ENCODE measurements at places on chromosomes 1 and 21.
A peak's percentile ranks its signal among the peaks of the same experiment; 100 is the strongest.

DNA sequence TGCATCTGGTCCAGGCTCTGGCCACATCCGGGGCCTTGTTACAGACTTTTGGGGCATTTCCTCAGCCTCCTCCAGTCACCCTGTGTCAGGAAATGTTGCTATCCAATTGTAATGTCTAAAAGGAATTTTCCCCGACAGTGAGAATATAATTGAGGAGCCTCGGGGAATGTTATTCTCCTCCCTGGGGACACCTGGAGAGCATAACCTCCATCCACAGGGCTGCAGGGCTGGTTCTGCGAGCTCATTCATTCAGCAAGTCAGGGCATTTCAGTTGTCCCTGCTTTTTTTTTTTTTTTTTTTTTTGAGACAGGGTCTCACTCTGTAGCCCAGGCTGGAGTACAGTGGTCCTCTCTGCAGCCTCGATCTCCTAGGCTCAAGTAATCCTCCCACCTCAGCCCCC, 72.6 kb downstream of the MDM4 start:
- no peak for DNase-seq

DNA sequence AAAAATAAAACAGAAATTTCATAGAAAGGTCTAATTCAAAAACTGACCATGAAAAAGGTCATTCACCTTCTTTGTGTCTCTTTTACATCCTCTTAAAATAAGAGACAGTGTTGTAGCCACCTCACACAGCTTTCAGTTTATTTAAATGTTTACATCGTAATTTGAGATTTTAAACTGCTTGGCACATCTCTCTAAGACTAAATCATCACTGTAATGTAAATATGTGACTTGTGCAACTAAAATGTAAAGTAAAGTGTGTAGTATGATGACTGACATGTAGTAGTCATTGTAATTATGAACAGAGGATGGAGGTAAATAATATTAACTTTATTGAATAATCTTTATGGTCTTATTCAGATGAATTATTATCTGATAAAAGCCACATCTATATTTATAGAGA, 283.9 kb downstream of the KCNT2 start:
- DNase-seq, result no peak

- no peak for DNase-seq
These were observed 30.8 kb upstream of the DNAJC6 start for GRCh38 chr1:65278376-65279069.

DNA sequence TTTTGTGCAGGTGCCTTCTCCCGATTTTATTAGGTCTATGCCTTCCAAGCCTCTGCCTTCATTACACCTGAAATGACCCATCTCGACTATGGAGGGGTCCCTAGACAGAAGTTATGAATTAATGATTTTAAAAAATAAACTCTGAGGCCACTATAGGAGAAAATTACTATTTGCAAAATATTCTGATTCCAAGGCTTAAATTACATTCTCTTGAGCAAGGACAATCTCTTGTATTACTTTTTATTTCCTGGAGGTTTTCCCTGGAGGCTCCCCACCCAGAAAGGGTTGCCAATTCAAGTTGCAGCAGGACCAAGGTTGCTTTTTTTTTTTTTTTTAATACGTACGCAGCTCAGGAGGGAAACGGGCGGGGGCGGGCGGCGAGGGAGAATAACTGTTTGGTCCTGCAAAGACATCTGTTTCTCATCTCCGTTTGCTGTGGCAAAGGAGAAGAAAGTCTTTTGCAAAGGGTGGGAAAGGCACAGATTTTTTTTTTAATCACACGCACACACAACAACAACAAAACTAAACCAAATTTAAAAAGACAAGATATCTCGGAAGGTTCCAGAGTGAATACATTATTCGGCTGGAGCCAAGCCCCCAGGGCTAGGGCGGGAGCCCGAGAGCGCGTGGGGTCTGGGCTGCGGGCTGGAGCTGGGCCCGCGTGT, 618 bp upstream of the SERTAD4 start:
- peak; percentile 10 for DNase-seq

GRCh38 chr21:32237021-32237420, 41.8 kb downstream of the MIS18A start:
- no peak for DNase-seq

DNA sequence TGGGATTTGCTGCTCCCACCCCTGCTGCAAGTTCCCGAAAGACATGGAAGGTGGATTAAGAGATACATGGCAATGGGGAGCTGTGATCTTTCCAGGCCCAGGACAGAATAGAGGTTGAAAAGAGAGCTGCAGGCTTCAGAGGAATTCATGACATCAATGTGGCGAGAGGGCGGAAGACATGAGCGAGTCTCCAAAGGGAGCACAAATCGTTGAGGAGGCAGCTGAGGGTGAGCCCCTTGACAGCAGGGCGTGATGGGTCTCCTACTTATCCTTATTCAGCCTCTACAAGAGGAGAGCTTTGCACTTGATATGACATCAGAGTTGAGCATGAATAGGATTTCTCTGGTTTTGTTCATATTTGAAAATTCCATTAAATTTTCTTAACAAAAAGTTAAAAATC, 45.5 kb upstream of the TACSTD2 start:
- no peak for DNase-seq

GRCh38 chr21:45392573-45392971, 12.4 kb upstream of the COL18A1 start:
- DNase-seq, result no peak

DNA sequence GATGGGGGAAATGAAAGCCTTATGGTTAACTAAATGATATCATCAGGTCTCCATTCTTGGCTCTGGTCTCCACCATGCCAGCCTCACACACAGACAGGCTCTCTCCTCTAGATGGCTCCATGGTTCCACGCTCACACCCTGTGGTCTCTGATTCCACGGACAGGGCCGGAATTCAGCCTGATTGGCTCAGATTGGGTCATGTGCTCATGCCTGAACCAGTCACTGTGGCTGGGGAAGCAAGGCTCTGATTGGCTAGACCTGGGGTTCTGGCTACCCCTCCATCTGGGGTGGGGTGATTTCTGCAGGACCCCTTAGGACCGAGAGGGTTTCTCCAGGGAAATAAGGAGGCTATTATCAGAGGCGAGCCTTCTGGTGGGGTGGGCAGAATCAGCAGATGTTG, 277.0 kb downstream of the PTPRU start:
- peak; percentile 75 for DNase-seq

GRCh38 chr21:14072761-14073535, 137.8 kb downstream of the LIPI start:
- DNase-seq, result no peak

DNA sequence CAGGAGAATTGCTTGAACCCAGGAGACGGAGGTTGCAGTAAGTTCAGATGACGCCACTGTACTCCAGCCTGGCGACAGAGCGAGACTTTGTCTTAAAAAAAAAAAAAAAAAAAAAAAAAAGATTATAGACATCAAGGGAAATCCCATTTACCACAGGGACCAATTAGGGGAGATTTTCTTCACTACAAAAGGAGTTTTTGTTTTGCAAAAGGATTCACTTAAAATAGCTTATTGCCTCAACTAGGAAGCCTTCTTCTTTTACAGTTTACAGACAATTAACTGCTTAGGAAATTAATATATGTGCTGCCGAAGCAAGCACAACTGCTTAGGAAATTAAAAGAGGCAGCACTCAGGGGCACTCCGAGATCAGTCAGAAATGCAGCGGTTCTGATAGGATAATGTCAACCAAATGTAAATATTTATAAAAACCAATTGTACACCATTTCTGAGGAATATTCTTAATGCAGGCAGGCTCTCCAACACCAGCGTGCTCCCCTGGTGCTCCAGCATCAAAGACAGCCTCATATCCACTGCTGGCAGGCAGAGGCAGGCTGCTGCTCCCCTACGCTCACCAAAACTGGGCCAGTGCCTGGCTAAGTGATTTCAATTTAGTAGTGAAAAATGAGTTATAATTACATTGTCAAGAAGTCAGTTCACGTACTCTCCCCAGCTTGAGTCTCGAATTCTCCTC, 107.9 kb upstream of the RAB4A start:
- DNase-seq, result no peak

GRCh38 chr21:41086569-41086968, 81.4 kb upstream of the BACE2 start:
- DNase-seq, result no peak

DNA sequence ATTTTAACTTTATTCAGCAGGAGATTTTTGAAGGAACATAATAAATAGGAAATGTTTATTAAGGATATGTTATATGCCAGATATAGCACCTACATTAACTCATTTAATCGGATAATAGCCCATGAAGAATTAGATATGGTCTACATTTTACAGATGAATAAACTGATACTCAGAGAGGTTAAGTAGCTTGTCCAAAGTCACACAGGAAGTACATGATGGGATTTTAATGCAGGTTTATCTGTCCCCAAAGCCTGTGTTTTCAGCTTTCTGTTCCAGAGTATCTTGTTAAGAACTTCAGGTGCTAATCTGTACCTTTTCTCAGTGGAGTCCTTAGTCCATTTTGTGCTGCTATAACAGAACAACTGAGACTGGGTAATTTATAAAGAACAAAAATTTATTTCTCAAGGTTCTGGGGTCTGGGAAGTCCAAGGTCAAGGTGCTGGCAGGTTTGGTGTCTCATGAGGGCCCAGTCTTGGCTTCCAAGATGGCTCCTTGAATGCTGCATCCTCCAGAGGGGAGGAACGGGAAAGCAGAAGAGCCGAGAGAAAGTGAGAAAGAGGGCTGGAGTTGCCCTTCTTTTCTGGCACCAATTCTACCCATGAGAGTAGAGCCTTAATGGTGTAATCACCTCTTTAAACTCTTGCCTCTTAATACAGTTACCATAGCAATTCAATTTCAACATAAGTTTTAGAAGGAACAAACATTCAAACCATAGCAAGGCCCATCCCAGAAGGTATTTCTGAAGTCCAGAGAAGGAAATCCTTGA, 17.3 kb downstream of the C1orf21 start:
- DNase-seq, result no peak

DNA sequence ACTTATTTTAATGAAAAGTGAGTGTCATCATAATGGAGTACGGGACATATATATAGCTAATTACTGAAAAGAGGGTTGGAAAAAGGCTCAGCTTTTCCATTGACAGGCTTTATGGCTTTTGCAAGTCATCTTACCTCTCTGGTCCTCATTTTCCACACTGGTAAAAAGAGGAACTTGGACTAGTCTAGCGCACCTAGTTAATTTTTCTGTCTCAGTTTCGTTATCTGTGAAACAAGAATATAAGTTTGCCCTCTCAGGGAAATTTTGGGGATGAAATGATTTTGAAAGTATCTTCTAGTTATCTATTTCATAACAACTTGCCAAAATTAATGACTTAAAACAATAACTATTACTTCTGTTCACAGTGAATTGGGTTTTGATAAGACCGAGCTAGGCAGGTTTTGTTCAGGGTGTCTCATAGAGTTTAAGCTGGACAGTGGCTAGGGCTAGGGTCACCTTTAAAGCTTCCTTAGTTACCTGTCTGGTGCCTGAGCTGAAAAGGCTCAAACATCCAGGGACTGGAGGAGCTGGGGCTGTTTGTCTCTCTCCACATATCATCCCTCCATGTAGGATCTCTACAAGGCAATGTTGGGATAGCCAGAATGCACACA, 91.7 kb downstream of the TYW3 start:
- DNase-seq, result no peak

DNA sequence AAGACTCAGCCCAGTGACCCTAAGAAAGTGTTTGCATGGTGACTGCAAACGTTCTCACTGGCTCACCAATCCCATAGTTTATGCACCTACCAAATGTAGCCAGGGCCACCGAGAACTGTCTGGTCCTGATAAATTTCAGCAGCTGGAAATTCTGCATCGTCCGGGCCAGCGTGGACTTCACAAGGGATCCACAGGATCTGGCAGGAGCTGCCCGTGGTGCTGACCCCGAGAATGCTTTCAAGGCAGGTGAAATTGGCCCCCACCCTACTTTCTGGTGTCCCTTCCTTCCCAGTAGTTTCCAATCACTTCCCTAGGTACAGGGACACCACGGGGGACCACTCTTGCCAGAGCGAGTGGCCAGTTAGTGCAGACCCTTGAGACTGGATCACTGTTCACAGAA, 26.2 kb downstream of the UBASH3A start:
- peak; percentile 12 for DNase-seq

GRCh38 chr21:39088831-39089380, 94.3 kb downstream of the PSMG1 start:
- peak; percentile 72 for DNase-seq

DNA sequence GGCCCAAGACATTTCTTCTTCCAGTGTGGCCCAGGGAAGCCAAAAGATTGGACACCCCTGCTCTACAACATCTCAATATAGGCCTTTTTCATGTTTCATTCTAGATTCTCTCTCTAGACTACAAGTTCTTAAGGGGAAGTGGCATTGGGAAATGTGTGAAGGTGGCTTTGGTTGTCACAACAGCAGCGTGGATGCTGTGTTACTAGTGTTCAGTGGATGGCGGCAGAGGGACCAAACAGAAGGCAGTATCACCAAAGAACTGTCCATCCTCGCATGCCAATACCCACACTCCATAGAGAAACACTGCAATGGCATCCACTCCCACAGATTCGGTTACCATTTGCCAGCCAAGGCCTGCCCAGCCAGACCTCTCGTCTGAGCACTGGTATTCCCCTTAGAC, 24.3 kb upstream of the IFNAR2 start:
- DNase-seq, result no peak
